Activated T-helper 2 cell treated with anti-CD3 and anti-CD28 coated beads, Interferon-gamma antibody, Interleukin-2, Interleukin-4, amounts not matched to agents 10 μg/mL and 5 μg/mL and 100 μg/mL, durations not matched to agents 14 hours and 24 hours and 36 hours (primary cell): ENCODE measurements at places on chromosomes 5 and 9.

DNA sequence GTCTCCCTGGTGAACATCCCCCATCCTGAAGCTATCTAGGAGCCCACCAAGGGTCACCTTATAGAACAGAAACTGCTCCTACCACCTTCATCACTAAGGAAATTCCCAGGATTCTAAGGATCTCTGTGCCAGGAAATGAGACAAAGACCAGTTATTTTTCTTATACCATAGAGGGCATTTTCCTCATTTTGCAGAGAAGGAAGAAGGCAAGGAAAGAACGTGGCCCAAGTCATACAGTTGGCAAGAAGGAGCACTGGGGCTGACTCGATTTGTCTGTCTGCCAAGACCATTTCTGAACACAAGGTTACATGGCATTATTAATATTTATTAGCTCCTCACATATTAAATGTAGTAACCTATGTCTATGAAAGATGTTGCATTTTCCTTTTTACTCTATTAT, 49.6 kb upstream of the TNFSF15 start:
- DNase-seq = no peak

DNA sequence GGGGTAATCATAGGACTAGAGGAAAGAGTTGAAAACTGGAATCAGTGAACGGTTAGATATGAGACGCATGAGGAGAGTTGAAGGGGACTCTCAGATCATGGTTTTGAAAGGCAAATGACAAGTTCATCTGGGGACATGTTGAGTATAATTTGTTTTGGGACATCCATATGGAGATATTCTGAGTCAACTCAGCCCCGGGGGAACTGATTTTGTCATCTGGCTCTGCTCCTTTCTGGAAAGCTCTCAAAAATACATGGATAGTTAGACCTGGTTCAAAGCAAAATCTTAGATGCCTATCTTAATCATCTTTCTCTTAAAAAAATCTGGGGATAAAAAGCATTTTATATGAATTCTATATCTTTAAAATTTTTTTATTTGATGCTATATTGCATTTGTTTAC, 161.2 kb downstream of the SNX18 start:
- no peak for DNase-seq

DNA sequence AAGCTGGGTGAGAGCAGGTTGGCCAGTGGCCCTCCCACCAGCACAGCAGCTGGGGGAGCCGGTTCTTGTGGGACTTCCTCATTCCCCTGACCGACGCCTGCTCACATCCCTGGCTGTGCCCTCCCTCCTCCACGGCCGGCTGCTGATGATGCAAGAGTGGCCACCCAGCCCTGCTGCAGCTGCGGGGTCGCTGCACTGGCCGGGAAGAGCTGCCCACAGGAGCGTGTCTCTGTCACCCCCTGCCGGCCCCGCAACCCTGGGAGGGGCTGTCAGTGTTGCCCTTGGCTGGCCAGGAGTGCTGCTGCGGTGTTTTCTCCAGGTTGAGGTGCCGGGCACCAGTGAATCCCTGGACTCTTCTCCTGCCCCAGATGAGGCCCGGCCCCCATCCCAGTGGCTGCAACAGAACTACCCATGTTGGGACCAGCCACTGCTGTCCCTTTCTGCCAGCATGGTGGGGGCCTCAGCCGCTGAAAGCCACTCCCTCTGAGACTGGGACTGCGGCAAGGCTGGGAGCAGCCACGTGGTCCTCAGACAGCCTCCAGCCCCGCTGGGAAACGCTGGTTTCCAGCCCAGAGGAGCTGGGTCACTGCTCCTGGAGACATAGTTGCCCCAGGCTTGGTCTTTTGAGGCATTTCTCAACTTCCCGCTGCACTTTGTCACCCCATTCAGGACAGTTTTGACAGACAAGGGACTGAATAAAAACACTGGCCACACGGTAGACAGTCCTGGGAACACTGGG, 739 bp downstream of the CARD9 start:
- DNase-seq = no peak

- DNase-seq = no peak
These were observed 455.1 kb upstream of the TLE4 start for GRCh38 chr9:79116709-79117108.

DNA sequence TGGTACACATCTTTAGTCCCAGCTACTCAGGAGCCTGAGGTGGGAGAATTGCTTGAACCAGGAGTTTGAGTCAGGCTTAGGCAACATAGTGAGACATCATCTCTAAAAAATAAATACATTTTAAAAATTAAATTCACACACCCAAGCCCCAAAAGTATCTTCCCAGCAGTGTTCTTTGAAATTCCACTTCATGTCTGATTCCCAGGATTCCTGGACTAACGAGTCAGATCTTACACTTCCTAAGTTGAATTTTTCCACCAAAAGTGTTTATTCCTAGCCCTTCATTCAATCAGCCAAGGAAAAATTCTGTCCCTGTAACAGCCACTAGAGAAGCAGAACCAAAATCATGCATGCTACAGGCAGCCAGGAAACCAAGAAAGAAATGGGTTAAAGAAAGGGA, 970.9 kb downstream of the EFNA5 start:
- DNase-seq = no peak

DNA sequence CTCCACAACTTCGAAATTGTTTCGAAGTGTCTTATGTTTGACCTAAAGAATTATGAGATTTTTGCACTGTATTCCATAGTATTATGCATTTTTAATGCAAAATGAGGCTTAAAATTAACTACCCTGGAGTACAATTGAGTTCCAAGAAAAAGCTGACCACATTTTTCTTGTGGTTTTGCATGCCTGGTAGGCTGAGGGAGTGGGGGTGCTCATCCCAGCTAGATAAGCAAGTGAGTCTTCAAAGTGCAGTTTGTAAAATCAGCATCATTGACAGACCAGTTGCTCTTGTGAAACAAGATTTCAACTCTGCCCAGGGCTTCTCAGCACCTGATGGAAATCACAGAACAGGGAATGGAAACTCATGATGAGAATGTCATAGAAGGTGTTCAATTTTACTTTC, 17.0 kb upstream of the NDUFS4 start:
- no peak for DNase-seq

GRCh38 chr5:96203761-96204160, 229.3 kb downstream of the PCSK1 start:
- DNase-seq = no peak

- DNase-seq = no peak
These were observed 18.2 kb upstream of the STK32A start for GRCh38 chr5:147216552-147217154.

DNA sequence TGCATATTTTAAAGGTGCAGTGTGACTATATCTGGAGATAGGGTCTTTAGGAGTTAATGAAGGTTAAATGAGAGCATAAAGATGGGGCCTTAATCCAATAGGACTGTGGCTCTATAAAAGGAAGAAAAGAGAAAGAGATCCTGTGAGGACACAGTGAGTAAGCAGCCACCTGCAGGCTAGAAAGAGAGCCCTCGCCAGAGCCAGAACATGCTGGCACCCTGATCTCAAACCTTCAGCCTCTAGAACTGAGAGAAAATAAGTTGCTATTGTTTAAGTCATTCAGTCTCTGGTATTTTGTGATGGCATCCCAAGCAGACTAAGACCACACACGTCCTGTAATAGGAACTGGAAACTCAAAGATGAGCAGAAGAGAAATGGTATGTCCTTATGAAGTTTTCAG, 41.0 kb downstream of the RNF180 start:
- no peak for DNase-seq

DNA sequence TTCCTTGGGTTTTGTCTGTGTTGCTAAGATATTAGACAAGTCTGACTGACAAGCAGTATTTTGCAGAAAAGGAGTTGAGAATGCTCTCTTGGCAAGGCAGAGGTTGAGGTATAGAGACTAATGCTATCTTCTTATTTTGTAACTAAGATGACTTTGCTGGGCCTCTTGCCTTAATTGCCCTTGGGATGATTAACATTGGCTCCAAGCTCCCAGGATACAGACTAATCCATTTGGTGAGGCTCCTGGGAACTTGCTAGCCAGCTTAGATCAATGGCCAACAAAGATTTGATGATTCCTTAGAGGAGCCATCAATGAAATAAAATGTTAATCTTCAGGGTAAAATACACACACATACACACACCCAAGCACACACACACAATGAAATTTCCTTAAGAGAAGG, 28.7 kb upstream of the AP3B1 start:
- no peak for DNase-seq

DNA sequence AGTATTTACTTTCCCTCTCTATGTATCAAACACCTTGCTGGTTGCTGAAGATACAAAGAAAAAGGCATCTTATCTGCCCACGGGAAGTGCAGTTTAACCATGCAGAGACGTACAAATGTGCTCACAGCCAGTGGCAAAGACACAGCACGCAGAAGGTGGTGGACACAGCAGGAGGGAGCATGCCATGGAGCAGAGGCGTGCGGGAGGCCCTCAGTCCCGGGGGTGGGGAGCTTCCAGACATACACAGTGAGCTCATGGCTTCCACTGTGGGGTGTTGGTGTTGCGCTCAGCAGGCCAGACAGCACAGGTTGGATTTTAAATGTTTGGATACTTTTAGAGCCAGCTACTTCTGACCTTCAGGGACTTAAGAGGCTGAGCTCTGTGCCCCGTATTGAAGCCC, 8.8 kb upstream of the BARX1 start:
- DNase-seq = no peak

GRCh38 chr5:79561525-79561893, 47.6 kb upstream of the HOMER1 start:
- no peak for DNase-seq

DNA sequence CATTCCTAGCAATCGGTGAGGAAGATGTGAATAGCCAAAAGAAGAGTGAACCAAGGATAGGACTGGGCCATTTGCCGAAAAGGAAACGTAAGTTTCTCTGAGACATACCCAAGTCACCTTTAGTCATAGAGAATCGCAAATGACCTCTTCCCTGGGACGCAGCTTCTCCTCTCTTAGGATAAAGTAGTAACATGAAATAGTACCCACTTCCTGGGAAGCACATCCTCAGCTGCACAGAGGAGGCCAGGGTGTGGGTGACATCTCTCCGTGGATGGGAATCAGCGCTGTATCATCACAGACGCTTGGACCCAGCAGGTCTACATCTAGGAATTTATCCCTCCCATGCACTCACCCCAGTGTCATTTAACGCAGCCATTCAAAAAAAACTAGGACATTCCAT, 120.9 kb upstream of the PHYKPL start:
- no peak for DNase-seq

DNA sequence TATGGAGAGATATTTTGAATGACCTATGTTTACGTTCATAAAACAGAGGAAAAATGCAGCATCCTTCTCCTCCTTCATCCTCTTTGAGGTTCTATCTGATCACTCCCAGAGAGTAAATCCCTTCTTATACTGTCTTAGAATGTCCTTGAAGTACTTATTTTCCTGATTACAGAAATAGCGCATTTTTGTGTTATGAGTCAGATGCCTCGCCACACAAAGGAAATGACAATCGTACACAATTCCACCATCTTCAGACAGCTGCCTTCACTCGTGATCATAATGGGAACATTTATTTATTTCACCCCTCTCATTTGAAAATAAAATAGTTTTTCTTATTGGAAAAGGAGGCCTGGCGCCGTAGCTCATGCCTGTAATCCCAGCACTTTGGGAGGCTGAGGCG, 2.4 kb upstream of the GLT6D1 start:
- DNase-seq = no peak

GRCh38 chr9:36136894-36137391, 410 bp downstream of the GLIPR2 start:
- DNase-seq = no peak

DNA sequence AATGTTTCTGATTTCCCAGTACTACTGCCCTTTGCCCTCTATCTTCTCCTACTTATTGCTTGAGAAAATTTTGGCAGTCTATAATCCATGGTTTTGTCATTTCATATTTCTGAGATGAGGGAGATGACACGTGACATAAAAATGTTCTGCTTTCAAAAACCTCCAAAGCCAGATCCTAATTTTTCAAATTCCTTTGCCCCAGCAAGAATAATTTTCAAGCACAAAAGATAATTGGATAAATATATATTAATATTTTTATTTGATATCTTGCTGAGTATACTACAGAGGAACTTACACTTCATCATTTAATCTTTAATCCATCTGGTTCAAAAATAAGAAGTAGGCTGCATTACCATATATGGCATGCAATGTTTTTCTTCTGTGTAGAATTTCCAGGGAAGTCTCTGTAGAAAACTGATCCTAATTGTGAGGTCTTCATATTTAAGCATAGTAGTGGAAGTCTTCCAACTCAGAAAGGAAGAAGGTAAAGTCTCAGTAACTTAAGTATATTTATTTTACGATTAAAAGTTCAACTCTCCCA, 1738.8 kb downstream of the EFNA5 start:
- no peak for DNase-seq

GRCh38 chr5:73307645-73308355, 134.8 kb downstream of the TMEM174 start:
- no peak for DNase-seq

DNA sequence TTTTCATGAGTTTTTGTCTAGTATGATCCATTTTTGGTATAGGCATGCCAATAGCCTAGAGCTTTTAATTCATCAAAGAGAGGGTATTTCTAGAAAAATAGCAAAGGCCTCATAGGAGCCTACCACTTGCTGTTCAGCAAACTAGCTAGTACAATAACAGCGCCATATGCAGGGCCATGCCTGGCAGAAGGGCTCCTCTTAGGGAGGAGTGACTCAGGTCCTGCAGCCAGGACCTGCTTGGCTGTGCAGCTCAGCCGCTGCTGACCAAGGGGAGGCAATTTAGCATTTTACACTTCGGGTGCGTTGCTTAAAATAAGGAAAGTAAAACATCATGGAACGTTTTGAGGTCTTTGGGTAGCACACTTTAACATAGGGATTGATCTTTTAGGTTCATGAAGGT, 100.6 kb downstream of the TRIO start:
- DNase-seq = no peak

DNA sequence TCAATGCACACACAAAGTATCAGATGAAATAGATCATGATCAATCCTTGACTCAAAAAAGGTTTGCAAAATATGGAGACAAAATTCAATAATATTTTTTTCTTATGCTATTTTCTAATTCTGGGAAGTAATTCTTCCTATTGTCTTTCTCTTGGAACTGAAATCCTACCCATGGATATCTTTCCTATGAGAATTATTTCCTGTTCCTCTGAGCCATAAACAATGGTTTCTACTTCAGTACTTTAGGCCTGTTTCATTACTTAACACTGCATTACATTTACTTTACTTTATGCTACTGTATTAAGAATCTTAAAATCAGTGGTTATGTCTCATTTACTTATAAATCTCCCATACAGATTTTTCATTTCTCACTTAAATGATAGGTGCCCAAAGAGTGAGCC, 1025.4 kb upstream of the ACO1 start:
- DNase-seq = no peak

- DNase-seq = no peak
These were observed 24.8 kb downstream of the CEP72 start for GRCh38 chr5:636951-637350.

- no peak for DNase-seq
These were observed 14.7 kb downstream of the TNFAIP8 start for GRCh38 chr5:119370486-119370885.

GRCh38 chr9:7239708-7240107, 481.9 kb downstream of the KDM4C start:
- no peak for DNase-seq
